ENCODE measurements at places on chromosomes 1 and 21.

- DNase-seq: no peak
Observed at GRCh38 chr21:46385846-46386733, 62.1 kb downstream of the PCNT start.

DNA sequence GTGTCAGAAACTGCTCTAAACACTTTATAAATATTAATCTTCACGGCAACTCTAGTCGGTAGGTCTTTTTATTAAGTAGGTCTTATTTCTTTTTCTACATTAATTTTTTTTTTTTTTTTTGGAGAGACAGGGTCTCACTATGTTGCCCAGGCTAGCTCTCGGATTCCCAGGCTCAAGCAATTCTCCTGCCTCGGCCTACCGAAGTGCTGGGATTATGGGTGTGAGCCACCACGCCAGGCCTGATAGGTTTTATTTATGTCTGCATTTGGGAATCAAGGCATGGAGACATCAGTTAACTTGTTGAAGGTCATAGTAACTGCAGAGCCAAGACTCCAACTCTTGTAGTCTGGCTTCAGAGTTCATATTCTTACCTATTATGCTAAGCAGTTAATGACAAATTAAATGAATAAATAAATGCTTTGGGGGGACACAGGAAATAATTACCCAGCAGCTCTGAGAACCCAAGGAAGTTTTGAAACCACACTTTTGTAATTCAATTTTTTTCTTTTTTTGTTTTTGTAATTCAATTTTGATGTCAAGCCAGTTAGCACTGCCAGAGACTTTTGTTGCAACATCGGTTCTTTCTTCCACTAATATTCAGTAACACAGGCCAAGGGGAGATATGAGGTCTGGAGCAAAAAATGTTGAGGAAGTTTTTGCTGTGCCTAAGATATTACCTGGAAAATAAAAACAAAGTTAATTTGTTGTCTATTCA lies 9.4 kb upstream of the UAP1 start:
- no peak for DNase-seq

DNA sequence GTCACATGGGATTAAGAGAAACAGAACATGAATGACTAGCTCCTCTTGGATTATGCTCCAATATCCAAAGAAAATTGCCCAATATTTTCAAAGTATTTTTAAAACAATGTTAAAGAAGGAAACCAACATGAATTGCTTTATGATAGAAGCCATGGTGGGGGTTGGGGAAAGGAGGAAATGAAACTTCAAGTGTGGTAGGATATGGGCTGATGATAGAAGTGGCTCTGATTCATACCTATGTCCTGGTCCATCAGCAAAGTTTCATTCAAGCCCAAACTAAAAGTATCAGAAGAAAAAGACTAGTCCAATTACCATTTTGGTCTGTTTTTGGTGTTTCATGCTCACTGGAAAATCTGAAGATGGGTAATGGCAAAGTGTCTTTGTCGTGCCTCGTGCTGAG lies 104.2 kb upstream of the PROX1 start:
- no peak for DNase-seq

DNA sequence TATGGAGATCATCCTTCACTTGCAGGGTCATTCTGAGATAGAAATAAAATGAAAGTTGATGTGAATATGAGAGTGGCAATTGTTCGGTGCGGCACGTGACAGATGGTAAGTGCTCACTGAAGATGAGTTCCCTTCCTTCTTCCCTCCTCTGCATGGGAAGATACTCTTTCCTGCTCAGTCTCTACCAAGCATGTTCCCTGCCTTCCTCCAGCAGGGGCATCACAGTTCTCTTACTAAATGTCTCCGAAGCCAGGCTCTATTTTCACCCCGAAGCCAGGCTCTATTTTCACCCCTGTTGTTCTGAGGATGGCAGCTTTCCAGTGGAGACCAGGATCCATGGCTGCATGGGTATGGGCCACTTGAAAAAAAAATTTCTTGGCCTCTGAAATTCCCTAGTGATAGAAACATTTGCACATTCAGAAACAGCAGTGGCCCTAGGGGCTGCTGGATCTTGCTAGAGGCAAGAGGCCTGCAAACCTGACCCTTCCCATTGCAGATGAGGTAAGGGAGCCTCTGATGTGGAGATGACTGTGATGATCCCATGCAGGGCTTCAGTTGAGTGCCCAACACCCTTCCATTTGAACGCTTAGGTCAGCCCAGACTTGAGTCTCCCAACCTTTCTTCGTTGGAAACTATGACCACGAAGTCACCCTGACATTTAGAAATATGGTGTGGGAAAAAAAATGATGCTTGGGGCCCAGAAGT lies 123.7 kb upstream of the HMGB4 start:
- DNase-seq: no peak

DNA sequence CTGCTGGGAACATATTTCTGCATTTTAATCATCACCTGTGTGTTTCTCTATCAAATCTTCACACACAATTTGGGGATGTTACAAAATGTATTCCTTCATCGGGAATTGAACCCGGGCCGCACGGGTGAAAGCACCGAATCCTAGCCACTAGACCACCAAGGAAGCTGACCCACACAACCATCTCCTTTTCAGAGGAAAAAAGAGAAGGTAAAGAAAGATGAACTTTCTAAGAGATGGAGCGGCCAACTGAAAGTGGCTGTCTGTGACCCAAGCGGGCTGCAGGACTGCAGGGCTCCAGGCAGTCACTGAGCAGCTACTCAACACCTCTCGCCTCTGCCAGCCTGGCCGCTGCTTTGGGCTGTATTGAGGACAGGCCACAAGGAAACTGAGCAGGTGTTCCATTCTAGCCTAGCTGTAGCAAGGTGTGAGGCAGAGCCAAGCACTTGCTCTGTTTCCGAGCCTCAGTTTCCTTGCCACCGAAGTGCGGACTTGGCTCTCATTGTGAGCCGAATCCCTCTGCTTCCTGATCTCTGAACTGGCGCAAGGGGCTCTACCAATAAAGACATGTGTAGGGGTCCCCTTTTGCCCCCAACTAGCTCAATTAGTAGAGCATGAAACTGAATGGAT lies 156.9 kb upstream of the NBPF11 start:
- no peak for DNase-seq

DNA sequence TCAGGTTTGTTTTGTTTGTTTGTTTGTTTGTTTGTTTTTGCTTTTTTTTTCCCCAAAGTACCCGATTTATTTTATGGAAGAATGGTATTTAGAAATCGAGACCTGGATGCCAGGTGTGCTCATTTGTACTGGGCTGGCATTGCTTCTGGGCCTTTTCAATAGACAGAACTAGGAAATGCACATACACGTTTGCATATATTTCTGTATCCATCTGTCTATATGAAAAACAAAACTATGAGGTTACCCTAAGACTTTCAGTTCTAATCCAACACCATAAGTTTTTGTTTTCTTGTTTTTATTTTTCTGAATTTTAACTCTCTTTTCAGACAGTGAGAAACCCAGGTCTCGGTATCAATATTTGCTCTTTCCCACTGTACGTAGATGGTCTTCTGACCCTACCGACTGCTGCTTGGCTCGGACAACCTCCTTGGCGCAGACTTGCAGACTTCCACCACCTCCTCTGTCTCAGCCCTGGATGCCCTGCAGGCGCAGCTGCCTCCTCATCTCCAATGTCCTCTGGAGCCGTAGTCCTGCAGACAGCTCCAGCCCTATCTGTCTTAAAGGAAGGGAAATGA lies 171.7 kb downstream of the NEK7 start:
- DNase-seq: no peak

GRCh38 chr1:226609836-226610455 lies 61.4 kb downstream of the STUM start:
- DNase-seq: no peak

DNA sequence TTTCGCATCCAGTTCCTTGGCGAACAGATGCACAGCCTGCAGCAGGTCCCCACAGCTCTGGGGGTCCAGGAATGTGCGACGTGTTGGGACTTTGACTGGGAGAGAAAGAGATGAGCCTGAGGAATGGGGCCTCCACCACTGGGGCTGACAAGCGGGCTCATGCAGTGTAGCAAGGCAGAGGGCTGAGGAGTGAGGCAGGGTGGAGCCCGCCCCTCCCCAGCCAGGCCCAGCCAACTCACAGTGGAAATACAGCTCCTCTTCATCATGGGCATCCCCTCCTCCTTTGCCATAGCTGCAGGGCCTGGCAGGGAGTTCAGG lies 30.7 kb downstream of the CDCA8 start:
- no peak for DNase-seq

DNA sequence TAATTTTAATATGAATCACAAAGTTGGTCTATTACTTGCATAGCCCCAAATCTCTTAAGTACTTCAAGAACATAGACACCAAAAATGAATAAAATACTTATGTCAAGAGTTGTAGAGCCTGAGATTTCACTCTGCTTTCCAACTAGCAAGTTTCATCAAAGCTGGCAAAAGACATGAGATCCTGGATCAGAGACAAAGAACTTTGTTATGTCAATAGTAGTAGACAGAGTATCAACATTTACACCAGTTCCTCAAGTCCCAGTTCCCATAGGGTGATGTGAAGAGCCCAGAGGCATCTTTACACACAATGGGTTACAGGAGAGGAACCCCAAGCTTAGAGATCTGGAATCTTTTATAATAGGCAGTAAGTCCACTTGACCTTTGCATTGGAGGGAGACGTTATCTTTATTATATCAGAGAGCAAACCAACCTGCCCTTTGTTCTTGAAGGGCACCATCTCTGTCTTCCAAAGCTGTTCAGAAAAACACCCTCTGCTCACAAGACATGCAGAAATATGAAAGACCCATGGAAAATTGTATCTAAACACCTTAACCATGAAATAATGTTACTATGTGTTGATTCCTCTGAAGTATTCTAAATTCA lies 174.4 kb upstream of the GALNT2 start:
- DNase-seq: no peak

GRCh38 chr1:65756616-65757015 lies 36.1 kb upstream of the PDE4B start:
- no peak for DNase-seq

DNA sequence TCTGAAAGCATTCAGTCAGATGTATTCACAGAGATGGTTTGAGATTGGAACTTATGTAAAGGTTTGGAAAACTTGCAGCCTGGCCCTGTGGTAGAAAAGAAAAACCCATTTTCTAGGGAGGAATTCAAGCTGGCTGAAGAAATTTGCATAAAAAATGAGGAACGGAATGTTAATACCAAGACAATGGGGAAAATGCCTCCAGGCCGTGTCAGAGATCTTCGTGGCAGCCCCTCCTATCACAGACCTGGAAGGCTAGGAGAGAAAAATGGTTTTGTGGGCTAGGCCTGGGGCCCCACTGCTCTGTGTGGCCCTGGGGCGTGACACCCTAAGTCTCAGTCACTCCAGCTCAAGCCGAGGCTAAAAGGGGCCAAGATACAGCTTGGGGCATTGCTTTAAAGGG lies 26.7 kb downstream of the NME7 start:
- no peak for DNase-seq

GRCh38 chr1:155086128-155086741 lies 7.6 kb downstream of the EFNA3 start:
- DNase-seq: peak; percentile 76

DNA sequence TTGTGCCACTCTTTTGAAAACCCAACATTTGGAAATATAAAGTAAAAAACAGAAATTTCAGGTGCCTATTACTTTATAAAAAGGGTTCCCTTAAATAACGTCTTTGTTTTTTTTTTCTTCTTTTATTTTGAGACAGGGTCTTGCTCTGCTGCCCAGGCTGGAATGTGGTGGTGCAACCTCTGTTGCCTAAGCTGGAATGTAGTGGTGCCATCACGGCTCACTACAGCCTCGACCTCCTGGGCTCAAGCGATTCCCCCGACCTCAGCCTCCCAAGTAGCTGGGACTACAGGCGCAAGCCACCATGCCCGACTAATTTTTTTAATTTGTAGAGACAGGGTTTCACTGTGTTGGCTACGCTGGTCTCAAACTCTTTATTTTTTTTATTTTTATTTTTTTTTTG lies 110.2 kb upstream of the HNRNPU start:
- no peak for DNase-seq
